ENCODE measurements at places on chromosomes 11 and 22.
A peak's percentile ranks its signal among the peaks of the same experiment; 100 is the strongest.

- peak; percentile 68 for DNase-seq
These were observed 734 bp downstream of the PPP1R14B start for GRCh38 chr11:64245797-64246620.

DNA sequence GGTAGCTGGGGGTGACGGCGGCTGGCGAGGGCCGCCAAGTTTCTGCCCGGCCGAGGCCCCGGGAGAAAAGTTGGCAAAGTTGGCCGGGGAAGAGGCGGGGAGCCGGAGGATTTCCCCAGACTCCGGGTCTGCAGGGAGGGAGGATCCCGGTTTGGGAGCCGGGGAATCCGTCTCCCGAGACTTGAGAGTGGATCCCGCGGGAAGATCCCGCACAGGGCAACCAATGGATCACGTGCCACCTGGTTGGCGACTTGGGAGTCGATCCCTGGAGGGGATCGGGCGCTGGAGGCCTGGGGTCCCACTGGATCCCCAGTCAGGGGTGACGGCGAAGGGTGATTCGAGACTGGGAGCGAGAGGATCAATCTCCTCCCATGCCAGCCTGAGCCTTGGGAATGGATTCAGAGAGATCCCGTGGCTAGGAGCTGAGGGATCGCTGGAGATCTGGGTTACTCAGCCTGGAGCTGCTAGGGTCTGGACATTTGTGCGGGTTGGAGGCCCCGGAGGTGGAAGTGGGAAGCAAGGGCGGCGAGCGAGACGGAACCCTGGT lies 394 bp downstream of the KIAA1671 start:
- no peak for DNase-seq

DNA sequence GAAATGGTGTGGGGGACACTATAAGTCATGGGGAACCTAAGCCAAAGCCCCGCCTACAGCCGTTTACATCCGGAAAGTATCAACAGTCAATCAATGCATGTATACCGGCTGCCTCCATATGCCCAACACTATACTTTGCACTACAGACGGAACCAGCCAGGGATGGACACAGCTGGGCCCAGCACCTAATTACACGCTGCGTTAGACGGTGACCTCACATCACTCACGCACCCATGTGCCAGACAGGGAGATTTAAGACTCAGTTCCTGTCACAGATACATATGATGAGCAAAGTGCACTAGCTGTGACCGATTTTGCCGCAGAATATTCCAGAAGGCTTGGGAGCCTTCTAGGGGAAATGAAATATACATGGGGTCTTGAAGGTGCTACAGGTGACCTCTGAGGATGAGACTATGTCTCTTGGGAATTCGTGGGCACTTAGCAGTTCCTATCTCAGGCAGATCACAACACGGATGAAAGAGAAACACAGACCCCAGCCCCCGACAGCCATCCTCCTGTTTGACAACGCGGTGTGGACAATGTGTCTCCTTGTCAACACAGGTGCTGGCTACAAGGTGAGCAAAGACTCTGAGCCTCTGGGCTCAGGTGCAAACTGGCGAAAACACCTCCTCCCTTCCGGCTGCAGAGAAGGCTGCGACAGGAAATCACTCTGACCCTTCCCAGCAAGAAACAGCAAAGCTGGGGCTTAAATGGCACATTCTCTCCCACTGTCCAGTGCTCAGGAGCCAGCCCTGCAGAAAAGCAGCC lies 8.0 kb downstream of the AHNAK start:
- no peak for DNase-seq

GRCh38 chr11:64803846-64804345 lies 882 bp upstream of the MAP4K2 start:
- no peak for DNase-seq

GRCh38 chr11:83042964-83043711 lies 28.6 kb downstream of the RAB30 start:
- no peak for DNase-seq

GRCh38 chr11:75195167-75195962 lies 44.5 kb downstream of the SLCO2B1 start:
- no peak for DNase-seq

GRCh38 chr11:102467853-102468580 lies 15.5 kb upstream of the TMEM123 start:
- no peak for DNase-seq

- DNase-seq = no peak
These were observed 207.1 kb upstream of the ARHGAP20 start for GRCh38 chr11:110919241-110919922.

DNA sequence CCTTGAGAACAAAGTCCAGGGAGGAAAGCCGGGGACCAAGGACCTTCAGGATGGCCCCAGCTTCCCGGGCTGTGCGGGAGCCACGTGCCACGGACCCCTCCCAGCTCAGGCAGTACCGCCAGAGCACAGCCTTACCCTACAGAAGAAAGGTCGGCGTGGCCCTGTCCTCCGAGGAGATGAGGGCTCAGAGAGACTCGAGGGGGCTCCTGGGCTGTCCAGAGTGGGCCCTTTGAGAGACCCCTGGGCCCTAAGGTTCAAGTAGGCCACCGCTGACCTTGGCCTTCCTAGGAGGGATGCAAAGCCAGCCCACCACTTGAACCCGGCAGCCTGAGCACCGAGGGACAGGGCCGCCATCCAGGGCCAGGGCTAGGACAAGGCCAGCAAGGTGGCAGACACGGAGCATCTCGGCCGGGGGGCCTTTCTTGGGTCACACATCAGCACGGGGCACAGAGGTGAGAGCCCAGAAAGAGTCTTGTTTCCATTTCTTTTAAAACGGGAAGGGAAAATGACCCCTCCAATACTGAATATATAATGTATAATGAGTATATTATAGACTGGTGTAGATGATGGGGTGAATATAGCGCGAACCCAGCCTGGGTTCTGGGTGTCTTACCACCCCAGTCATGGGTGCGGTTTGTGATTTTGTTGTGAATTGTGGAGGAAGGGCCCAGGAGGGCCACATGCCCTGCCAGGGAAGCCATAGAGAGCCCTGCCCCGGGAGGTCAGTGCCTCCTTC lies 34.4 kb upstream of the PPARA start:
- DNase-seq = no peak

GRCh38 chr11:111469200-111469599 lies 43.0 kb downstream of the BTG4 start:
- no peak for DNase-seq

DNA sequence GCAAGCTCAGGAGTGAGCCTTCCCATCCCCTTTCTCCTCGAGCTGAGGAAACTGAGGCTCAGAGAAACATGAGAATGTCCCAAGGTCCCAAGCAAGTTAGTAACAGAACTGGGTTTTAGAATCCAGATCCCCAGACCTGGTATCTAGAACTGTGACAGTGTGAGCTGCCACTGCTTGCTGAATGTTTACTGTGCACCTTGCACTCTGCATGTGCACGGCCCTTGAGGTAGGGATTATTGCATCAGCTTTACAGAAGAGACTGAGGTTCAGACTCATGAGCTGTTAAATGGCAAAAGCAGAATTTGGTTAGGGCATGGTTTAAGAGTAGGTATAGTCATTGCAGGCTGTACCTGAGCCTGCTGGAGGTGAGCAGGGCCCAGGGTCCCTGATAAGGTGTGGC lies 3.8 kb upstream of the MPPED1 start:
- no peak for DNase-seq

DNA sequence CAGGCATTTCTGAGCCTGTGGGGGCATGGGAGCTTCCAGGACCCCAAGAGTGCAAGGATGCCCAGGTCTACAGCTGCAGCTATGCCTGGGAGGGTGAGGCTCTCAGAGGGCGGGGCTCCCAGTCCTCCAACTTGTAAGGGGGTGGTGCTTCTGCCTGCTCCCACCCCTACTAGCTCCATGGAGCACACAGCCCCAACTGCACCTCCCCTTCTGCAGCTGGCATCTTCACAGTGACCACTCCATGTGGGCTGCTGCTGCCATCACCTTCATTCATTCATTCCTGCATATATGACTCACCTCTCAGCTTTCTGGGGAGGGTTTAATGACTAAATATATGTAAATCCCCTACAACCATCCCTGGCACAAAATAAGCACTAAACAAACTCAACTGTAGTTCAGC lies 43.8 kb downstream of the CHST1 start:
- no peak for DNase-seq

GRCh38 chr11:115347106-115347505 lies 157.1 kb downstream of the CADM1 start:
- DNase-seq = no peak

DNA sequence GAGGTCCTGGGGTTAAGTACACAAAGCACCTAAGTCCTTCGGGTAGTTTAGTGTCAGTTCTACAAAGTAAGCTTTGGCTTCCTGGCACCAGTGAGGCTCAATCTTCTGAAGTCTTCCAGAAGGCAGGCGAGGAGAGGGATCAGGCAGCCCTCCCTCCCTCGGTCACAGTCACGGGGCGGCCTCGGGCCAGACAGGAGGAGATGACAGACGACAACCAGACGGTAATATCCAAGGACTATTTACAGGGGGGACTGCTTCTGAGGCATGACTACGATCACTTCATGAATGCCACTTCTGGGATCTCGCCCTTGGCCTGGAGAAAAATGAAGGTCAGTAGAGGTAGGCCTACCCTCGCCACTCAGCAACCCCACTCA lies 383 bp upstream of the TMEM223 start:
- no peak for DNase-seq

GRCh38 chr22:41525450-41526225 lies 18.6 kb downstream of the POLR3H start:
- DNase-seq = no peak

DNA sequence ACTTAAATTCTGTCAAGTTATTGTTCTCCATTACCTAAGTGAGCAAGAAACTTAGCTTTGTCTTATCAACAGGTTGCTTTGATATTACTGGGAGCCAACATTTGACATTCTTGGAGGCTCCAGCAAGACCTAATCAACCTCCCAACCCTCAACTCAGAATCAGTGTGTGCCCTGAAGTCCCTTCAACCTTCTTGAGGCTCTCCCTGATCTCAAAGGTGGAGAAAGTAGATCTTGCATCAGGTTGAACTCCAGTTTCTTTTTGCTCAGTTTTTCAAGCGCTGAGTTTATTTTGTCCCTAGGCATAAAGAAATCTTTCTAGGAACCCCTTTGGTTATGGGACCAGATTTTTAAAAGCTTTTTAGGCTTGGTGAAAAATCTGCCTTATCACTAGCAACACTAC lies 1.4 kb downstream of the FAM111A start:
- no peak for DNase-seq

DNA sequence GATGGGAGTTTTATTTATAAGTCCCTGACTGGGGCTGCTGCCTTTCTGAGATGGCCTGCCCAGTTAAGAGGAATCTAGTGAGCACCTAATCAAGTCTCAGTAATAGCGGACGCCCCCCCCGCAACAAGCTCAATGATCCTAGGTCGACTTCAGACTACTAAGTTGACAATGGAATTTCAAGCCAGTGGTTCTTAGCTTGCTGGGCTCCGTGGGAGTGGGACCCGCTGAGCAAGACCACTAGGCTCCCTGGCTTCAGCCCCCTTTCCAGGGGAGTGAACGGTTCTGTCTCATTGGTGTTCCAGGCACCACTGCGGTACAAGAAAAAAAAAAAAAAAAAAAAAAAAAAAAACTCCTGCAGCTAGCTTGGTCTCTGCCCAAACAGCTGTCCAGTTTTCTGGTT lies 156.8 kb upstream of the CARD18 start:
- DNase-seq = no peak
